Pancreas (tissue), 10 donors: ENCODE measurements at places on chromosomes 6 and 20.
A peak's percentile ranks its signal among the peaks of the same experiment; 100 is the strongest.

DNA sequence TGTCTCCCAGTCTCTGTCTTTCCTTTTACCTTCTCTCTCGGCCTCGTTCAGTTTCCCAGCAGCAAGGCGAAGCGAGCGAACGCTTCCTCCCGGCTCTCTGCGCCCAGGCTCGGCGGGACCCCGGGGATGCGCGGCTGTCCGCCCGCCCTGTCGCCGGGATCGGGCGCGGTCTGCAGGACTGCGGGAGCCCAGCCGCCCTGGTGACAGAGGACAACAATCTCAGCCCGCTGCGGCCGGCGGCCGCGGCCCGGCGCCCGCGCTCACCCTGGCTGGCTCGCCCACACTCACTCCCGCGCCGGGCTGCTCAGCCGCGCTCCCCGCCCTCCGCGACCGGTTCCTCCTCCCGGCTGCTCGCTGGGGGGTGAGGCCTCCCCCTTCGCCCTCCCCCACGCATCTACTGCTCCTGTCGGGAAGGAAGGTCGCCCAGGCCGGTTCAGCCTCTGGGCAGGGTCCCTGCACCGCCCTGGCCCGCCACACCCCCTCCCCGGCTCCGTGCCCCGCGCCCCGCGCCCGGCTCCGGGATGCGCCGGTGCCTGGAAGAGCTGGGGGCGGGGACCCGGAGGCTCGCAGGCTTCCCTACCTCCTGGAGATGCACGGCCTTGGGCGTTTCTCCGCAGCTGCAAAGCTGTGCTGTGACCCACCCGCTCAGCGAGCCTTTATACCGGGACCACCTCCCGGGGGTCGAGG, 410 bp downstream of the SYNE1 start:
- DNase-seq = peak; percentile 77

- DNase-seq = no peak
Observed at GRCh38 chr6:26221186-26221585, 134.0 kb downstream of the HFE start.

- no peak for DNase-seq
Observed at GRCh38 chr6:13300643-13301590, 27.4 kb downstream of the TBC1D7 start.

- DNase-seq = no peak
Observed at GRCh38 chr6:30763155-30763617, 18.8 kb upstream of the IER3 start.

DNA sequence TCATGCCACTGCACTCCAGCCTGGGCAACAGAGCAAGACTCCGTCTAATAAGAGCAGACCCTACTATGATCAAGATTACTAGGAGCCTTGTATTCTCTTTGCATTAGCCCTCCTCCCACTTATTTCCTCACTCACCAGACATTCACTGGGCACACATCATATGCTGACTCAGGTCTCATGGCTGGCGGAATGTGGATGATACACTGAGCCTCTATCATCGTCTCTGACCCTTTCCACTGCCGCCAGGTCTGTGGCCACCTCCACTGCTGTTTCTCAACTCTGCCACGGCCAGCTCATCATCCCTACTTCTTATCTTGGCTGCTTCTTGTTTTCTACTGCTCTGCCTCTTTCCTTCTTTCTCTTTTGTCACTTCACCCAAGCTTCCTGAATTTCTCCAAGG, 161.0 kb downstream of the BACH2 start:
- DNase-seq = no peak

- DNase-seq = no peak
Observed at GRCh38 chr6:21496706-21497105, 96.8 kb upstream of the SOX4 start.

GRCh38 chr6:126890055-126890454, 228.4 kb upstream of the RSPO3 start:
- DNase-seq = no peak

DNA sequence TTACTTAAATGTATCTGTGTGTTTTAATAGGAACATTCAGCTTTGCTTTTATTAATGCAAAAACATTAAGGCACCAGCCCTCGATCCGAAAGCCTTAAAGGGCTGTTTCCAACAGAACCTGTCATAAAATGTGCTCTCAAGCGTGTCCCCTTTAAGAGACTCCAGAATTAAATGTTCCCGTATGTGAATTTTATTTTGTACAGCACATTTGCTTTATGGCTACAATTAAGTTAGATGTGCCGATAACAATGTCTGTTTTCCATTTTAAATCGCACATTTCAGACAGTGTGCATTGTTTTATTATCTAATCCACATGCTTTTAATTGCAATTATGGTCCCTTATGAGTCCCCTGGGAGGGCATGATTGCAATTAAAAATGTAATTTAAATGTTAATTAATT, 198.9 kb downstream of the TSHZ2 start:
- DNase-seq = no peak

DNA sequence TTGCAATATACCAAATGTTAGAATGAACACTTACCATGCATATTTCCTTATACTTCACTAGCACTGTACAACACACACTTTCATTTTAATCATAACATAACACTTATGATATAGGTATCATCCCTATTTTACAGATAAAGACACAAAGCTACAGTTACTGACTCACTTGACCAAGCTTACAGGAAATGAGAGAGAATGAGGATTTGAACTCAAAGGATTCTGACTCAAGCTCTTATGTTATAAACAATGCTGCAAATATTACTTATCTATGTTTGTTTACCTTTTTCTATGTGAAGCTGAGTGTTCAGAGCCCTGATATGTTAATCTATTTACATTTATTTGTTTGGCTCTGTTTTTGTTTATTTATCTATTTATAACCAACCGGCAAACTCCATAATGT, 245.4 kb downstream of the PTPRK start:
- no peak for DNase-seq
